GM10248 (cell line): ENCODE measurements at places on chromosomes 7 and 10.

DNA sequence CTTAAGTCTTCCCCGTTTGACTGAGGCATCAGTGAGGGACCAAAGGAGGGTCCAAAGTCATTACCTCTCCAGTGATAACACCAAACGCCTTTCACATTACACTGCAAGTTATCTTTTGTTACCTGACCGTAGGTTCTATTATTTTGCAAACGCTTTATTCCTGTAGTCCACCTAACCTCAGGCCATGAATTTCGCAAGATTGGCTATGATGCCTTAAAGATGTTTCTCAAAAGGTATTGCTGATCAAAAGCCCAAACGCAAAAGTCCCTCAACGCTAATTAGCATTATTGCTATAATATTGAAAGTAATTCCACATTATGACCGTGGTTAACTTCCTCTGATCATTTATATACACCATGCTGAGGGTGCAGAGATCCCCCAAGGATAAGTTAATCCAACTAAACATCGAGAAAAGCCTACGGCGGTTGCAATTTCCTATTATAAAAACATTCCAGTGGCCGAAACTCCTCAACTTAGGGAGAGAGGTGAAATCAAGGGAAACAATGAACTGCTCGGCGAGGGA is 649 bp downstream of the DNA2 start:
- DNase-seq, result peak; percentile 18

DNA sequence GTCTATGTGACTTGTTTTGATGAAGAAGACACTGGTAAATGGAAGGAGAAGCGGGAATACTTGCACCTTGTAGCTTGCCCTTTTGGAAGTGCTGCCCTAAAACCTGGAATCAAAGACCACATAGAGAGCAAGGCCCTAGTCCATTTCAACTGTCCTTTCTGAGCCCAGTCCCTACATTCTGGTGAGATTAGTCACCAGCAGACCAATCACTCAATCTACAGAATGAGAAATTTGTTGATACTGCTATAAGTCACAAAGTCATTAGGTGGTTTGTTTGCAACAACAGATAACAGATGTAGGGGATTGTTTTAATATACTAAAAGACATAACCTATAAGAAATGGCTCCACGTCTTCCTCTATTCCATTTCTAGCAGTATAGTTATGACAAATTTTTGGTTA is 33.6 kb downstream of the WASL start:
- no peak for DNase-seq

GRCh38 chr10:28906415-28906814 is 229.1 kb downstream of the BAMBI start:
- DNase-seq, result no peak

DNA sequence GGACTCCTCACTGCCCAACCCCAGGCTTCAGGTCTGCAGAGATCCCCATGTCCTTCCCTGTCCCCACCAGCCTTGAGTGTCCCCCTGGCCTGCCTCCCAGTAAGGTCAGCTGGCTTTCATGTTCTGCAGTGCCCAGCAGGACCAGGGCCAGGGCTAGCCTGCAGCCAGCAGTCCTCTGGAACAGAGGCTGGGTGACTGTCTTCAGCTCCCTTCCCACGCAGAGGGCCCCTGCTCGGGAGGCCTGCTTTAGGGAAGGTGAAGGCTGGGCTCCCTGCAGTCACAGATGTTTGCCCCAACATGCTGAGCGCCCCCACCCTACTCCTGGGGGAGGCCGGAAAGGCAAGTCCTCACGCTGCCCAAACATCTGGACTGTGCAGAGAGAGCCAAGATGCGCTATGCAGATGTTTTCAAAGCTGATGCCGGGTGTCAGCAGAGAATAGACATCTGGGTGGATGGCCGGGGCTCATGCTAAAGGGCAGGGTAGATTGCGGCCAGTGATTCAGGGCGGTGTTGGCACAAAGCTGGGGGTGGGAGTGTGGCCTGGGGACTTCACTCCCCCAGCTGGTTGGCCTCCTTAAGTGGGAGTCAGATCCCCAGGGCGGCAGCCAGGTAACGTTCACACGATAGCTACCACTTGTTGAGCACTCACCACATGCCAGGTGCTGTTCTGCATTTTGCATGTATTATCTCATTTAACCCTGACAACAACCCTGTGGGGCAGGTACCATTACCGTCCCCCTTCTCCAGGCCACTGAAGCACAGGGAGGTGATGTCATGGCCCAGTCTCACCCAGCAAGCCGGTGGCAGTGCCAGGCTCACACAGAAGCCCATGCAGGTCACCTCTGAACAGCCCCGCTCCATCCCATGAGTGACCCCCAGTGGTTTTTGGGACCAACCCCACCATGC is 71.2 kb upstream of the COL13A1 start:
- no peak for DNase-seq

DNA sequence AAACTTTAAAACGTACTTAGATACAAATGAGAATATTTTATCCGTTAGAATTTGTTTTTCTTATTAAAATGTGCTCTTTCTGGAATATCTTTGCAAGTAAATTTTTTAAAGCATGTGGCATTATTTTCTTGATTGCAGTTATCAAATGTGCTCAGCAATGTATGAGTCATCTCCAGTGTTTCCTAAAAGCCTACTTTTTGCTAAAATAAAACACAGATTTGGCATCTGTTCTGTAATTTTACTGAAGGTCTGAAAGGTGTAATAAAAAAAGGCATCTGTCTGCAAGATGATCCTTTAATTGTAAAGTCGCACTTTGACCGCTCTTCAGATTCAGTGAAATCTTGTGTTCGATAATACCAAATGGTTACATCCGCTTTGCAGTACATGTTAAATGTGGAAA is 3.4 kb downstream of the GNAT3 start:
- DNase-seq, result no peak

GRCh38 chr10:114301951-114302710 is 63.1 kb downstream of the VWA2 start:
- no peak for DNase-seq

- DNase-seq, result no peak
Measured at GRCh38 chr10:142371-142770, 7.1 kb downstream of the ZMYND11 start.

DNA sequence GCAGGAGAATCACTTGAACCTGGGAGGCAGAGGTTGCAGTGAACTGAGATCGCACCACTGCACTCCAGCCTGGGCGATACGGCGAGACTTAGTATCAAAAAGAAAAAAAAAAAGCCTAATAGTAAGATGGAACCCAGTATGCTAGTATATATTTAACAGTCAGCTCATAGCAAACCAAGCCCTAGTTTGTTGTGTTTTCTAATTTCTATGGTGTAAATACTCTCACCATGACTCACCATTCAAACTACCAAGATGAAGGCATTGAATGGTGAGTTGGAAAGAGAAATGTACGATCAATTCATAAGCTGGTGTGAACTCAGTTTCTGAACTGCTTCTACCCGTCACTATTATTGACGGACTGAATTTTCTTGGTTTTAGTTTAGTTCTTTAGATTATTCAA is 173.7 kb upstream of the KAT6B start:
- DNase-seq, result no peak

- DNase-seq, result no peak
Measured at GRCh38 chr10:113540845-113541548, 11.9 kb upstream of the HABP2 start.

DNA sequence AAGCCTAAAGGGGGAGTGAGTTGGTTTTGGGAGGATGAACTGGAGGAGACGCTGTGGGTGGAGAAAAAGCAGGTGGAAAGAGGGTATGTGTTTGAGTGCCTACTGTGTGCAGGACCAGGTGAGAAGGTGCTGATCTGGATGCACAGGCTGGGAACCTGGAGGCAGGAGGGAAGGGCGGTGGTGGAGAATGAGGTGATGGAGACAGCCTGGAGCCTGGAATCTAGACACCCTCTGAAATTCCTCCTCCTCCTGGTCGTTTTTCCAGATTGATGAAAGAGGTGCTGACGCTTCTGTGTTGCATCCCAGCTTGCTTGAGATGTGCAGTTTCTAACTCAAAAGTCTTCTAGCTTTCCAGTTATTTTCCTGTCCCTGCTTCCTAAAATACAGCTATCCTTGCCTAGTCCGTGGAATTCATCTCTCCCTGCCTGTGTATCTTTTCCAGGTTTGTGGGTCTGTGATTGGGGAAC is 67.5 kb downstream of the LRMDA start:
- DNase-seq, result no peak

DNA sequence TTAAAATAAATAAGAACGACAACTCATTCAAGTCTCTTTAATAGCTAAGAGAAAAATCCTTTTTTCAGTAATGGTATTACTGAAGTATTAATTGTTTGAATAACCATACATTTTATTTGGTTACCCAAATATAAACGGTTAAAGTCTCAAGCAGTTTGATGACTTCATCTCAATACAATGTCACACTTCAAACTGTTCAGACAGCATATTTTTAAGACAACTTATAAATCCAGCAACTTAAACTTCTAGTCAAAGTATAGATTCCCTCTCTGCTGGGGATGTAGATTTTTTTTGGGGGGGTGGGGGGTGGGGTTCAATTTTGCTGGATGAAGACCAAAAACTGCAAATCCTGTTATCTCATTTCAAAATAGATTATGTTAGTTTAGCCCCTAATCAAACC is 42.0 kb downstream of the GNA12 start:
- DNase-seq, result no peak

- DNase-seq, result no peak
Measured at GRCh38 chr7:21819048-21819447, 126.7 kb downstream of the CDCA7L start.

DNA sequence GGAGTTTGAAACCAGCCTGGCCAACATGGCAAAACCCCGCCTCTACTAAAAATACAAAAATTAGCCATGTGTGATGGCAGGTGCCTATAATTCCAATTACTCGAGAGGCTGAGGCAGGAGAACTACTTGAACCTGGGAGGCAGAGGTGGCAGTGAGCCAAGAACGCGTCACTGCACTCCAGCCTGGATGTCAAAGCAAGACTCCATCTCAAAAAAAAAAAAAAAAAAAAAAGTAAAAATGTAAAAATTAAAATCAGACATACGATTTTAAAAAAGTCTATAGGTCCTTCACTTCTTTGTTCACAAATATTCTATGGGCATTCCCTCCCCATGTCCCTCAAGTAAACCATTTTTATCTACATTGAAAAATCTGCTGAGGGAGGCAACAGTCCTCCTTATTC is 34.9 kb upstream of the TLL2 start:
- no peak for DNase-seq

- no peak for DNase-seq
Measured at GRCh38 chr10:21280971-21281572, 244.4 kb downstream of the SKIDA1 start.

DNA sequence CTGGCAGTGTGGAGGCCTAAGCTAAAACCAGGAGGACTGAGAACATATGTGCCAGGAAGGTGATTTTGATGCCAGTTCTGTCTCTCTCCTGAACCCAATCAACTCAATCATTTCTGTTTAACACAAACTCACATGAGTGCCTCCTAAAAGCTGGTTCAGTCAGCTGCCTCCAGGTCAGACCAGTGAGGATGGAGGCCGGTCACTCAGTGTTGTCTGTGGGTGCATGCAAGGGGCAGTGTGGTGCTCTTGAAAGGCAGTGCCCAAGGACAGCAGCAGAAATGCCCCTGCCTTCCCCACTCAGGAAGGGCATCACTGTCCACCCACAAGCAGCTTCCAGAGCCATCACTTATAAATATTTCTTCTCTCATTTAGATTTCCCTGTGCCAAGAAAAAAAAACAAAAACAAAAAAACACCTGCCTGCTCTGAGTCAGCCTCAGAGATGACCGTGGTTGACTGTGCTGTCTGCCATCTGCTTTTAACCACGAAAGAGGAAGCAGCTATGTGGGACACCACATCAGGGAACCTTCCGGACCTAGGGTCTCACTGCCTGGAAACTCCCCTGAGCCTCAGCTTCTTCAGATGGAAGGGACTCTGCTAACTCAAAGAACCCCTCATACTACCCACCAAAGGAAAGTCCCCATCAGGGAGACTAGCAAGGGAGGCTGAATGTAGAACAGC is 39.1 kb downstream of the VOPP1 start:
- DNase-seq, result peak; percentile 76

DNA sequence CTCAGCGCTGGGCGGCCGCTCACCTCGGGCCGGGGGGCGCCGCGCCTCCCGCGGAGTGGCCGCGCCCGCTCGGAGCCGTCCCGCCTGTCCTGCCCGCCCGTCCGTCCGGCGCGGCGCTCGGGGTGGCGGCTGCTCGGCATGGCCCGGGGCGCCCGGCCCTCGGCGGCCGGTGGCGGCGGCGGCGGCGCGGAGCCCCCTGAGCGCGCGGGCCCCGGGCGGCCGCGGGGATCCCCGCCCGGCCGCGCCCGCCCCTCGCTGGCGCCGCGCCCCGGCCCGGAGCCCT is 338 bp downstream of the SDK1 start:
- DNase-seq, result no peak

GRCh38 chr7:99272476-99273045 is at the start of gene MYH16:
TSS of gene MYH16 (plus strand) at chr7:99272839.
- no peak for DNase-seq

DNA sequence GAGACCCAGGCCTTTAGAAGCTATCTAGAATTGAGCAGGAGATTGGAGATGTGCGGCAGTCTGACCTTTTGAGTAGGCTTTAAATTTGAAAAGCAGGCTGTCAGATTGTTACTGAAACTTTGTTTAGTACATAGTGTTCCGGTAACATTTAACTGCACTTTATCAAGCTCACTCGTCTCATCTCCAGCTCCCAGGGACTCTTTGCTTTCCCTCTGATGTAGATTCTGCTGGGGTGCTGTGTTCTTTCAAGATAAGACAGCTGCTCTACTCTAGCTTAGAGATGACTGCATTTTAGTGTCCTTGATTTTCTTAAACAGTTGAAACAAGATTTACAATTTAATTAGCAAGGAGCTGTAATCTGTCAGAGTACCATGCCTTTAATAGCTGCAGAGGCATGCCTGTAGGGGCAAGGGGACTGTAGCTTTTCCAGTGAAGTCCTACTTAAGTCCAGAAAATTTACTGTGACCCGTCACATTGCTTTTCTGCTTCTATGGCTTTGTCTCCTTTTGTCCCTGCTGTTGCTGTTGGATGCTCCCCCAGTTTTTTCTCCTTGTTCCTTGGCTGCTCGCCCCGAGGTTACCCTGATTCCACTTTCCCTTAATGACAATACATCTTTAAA is 56.4 kb upstream of the MTPN start:
- DNase-seq, result no peak

- DNase-seq, result no peak
Measured at GRCh38 chr7:158649279-158649678, 55.3 kb downstream of the NCAPG2 start.

DNA sequence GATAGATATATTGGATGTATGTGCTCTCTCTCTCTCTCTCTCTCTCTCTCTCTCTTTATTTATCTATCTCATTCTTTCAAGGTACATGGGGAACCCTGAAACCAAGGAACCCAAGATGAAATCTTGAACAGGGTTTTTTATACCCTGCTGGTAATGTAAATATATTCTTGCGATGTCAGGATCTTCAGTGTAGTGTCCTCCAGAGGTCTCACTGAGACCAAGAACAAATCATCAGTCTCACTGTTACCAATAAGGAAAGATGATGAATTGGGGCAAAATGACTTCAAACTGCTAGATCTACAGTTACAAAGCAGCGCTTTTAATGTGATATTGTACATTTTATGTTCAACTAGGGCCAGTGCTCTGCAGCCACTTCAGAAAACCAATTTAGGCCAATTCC is 423.5 kb downstream of the ANKRD7 start:
- no peak for DNase-seq

- DNase-seq, result peak; percentile 39
Measured at GRCh38 chr10:52215745-52216361, 98.2 kb upstream of the DKK1 start.

- DNase-seq, result peak; percentile 30
Measured at GRCh38 chr7:106864298-106865081, 592 bp upstream of the PIK3CG start.

GRCh38 chr7:836429-836828 is 4.2 kb downstream of the SUN1 start:
- no peak for DNase-seq
